ENCODE measurements at places on chromosomes 16 and 17. TPM values are rescaled to one million over a fixed set of nuclear protein-coding genes. Genes with fewer than 3 reads are reported as not detected.

The FSCN2 gene
- 2.4 TPM for total RNA-seq

The SULT1A1 gene
- 16.2 TPM for total RNA-seq

The HOXB13 gene
- not detected for total RNA-seq

The MYH2 gene
- total RNA-seq, result 1.4 TPM

- no peak for DNase-seq
These were observed 128.0 kb upstream of the C17orf78 start for GRCh38 chr17:37247825-37248224.

GRCh38 chr17:4934173-4934979 lies 2.3 kb downstream of the GP1BA start:
- DNase-seq, result no peak

DNA sequence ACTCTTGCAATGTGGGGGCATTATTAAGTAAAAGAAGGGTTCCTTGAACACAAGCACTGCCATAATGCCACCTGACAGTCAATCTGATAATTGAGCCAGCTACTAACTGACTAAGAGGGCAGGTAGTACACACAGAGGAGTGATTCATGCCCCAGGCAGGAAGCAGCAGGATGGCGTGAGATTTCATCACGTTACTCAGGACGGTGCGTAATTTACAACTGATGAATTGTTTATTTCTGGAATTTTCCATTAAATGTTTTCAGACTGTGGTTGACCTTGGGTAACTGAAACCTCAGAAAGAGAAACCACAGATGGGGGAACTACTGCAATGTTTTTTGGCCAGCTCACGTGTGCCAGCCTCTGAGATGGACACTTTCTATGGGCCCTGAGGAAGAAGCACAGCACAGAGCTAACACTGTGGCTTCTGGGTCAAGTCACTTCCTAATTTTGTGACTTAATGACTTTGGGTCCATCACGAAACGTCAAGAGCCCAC lies 46.7 kb downstream of the C17orf67 start:
- DNase-seq, result no peak

GRCh38 chr16:71230122-71230845 lies at the start of gene HYDIN:
TSS of gene HYDIN (minus strand) at chr16:71230722. CDS start at chr16:71186895, 43,827 bp downstream.
- no peak for DNase-seq

DNA sequence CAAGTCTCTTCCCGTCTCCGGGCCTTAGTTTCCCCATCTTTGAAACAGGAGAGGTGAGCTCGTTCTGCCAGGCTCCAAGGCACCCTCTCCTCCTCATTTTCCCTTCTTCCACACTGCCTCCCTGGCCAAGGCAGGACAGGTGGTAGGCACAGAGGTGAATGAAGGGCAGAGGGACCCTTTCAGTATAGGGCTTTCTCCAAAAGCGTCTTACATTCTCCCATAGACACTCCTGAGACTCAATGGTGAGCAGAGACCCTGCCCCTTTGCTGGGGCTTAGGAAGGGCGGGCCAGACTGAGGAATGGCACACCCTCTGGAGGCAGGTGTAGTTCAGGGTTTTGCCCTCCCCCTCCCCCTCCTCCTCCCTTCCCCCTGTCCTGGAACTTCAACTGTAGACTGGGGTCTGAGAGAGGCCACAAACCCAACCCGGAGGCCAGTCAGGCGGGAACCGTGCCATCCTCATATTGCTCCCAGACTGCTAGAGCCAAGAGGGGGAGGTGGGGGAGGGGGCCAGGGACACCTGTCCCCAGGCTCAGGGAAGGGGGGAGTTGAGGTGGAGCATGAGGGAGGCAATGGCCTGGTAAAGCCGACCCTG lies 1.9 kb downstream of the PLEKHH3 start:
- DNase-seq, result no peak

- no peak for DNase-seq
These were observed 142.9 kb downstream of the CDK5R1 start for GRCh38 chr17:32629563-32630190.

- DNase-seq, result no peak
These were observed 47.2 kb downstream of the MARCHF10 start for GRCh38 chr17:62760945-62761267.

- no peak for DNase-seq
These were observed 14.2 kb upstream of the ADCY7 start for GRCh38 chr16:50252082-50252611.

Data from esophagus muscularis mucosa (tissue), 4 donors.